ENCODE measurements at places on chromosomes 1 and 21. TPM values are rescaled to one million over a fixed set of nuclear protein-coding genes. Genes with fewer than 3 reads are reported as not detected.

S100PBP gene
- 21.2 TPM for total RNA-seq

USH2A gene
- total RNA-seq: not detected

CYP4A11 gene
- not detected for total RNA-seq

AIRE gene
- under 0.01 TPM for total RNA-seq

PROX1 gene
- total RNA-seq: 13.8 TPM

PPM1J gene
- 0.98 TPM for total RNA-seq

PANK4 gene
- 30.3 TPM for total RNA-seq

CTSK gene
- total RNA-seq: 2.0 TPM

CNIH4 gene
- total RNA-seq: 78.0 TPM

TFF3 gene
- 32.0 TPM for total RNA-seq

KHDRBS1 gene
- total RNA-seq: 72.8 TPM

FCRL6 gene
- not detected for total RNA-seq

OR2T35 gene
- total RNA-seq: not detected

TMEM82 gene
- total RNA-seq: not detected

TBX19 gene
- total RNA-seq: 0.98 TPM

FHAD1 gene
- total RNA-seq: not detected

STUM gene
- total RNA-seq: not detected

ADAR gene
- total RNA-seq: 133 TPM

Data from vein endothelial cell (primary cell).